ENCODE measurements at places on chromosomes 6 and 20. TPM values are rescaled to one million over a fixed set of nuclear protein-coding genes. Genes with fewer than 3 reads are reported as not detected.

SEMG1 gene
- not detected for total RNA-seq

ZNF165 gene
- 0.30 TPM for total RNA-seq

PSORS1C2 gene
- total RNA-seq: not detected

PKIB gene
- 0.45 TPM for total RNA-seq

GINS1 gene
- 3.2 TPM for total RNA-seq

SIRPB2 gene
- total RNA-seq: not detected

SLC12A5 gene
- under 0.01 TPM for total RNA-seq
